ENCODE measurements at places on chromosomes 5 and 9. TPM values are rescaled to one million over a fixed set of nuclear protein-coding genes. Genes with fewer than 3 reads are reported as not detected.
A peak's percentile ranks its signal among the peaks of the same experiment; 100 is the strongest.

The MEGF10 gene
- total RNA-seq = 0.72 TPM

The IRX2 gene
- not detected for total RNA-seq

The LSM11 gene
- 5.9 TPM for total RNA-seq

The TMEM171 gene
- total RNA-seq = not detected

The GARIN3 gene
- total RNA-seq = not detected

DNA sequence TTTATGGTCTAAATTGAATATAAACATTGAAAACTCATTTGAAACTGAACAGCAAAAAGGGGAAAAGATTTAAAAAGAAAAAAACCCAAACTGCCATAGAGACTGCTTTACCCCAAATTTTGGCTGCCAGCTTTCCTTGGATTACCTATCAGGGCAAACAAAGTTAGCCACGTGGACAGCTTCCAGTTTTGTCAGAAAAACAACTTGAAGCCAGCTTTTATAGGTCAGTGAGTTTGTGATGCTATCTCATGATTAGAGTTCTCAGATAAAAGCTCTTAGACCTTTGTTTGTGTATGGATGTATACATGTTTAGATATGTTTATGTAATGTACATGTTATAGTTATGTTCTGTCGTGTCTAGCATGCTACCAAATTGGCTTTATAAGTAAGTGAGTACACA, 16.1 kb downstream of the FBP2 start:
- DNase-seq = no peak

- no peak for DNase-seq
Measured at GRCh38 chr5:135034963-135035677, 1.1 kb upstream of the PITX1 start.

DNA sequence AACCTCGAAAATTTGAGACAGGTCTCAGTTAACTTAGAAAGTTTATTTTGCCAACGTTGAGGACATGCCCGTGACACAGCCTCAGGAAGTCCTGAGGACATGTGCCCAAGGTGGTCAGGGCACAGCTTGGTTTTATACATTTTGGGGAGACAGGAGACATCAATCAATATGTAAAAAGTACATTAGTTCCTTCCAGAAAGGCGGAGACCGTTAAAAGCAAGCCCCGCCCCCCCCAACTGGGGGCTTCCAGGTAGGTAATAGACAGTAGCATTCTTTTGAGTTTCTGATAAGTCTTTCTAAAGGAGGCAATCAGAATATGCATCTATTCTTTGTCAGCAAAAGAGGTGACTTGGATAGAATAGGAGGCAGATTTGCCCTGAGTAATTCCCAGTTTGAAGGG, 599 bp upstream of the MOCS2 start:
- DNase-seq = no peak

DNA sequence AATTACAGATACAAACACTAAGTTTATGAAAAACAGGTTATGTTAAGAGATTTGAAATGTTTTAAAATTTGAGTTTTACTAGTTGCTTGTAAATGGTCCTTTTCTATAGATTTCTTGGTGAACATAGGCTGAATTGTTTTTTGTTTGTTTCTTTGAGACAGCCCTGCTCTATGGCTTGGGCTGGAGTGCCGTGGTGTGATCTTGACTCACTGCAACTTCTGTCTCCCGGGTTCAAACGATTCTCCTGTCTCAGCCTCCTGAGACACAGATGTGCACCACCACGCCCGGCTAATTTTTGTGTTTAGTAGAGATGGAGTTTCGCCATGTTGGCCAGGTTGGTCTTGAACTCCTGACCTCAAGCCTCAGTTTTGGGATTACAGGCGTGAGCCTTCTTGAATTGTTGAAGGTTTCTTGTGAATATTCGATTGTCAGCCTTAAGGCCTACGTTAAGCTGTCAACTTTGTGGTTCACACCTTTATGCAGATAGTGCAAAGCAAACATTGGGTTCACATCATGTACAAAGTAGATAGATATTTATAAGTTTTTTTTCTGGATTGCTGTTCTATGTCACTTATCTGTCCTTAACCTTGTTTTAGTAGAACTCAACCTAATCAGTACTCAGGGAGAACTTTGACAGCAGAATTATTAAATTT, 26.2 kb downstream of the UHRF2 start:
- DNase-seq = no peak

GRCh38 chr9:114860187-114860586, 54.3 kb upstream of the TNFSF15 start:
- no peak for DNase-seq

DNA sequence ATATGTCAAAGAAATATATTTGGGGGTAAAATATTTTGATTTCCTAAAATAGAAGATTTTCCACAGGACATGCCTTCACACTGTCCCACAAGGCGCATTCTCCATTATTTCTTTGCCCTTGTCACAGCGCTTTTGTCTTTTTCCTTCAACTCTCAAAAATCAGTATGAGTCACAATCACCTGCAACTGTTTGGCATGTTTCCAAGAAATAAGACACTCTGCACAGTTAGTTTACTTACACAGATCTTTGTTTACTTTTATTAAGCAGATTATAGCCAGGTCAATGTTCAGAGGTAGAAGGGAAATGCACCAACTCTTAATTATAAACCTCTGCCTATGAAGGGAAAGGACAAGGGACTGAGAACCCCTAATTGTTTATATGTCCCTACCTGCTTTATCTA, 9.5 kb downstream of the CEMIP2 start:
- no peak for DNase-seq

GRCh38 chr5:158155067-158155466, 296.1 kb upstream of the CLINT1 start:
- DNase-seq = no peak

DNA sequence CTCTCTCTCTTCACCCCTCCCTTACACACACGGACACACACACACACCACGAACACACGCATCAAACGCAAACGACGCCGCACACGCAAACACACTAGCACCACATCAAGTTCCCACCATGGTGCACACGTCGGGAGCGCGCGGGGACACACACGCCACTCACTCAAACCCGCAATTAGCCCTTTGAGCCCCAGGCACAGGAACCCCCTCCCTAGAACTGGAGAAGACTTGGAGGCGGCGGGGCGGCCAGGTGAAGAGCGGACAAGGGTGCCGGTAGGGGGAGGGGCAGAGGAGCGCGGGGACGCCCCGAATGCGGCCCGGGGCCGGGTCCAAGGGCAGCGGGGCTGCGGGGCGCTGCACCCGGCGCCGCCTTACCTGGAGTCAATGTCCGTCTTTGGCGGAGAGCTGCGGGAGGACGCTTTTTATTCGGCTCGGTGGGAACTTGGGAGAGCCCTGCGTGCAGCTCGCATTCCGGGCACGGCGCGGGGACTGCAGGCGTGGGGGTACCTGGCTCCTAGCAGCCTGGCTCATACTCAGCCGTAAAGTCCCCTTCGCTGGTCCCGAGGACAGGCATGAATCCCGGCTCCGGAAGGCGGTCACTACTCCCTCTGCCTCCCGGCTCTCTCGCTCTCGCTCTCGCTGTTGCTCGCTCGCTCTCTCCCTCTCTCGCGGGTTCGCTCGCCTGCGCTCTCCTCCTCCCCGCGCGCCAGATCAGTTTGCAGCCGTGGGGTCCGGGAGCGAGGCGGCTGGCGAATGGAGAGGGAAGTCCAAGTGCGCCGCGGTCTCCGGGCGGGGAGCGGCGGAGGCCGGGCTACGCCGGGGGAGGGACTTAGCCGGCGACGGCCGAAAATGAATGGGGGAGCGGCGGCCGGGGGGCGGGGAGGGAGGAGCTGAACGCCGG, at the start of gene BRINP1:
BRINP1 (minus strand) TSS at position 755 of the 901 bp plus-strand sequence. CDS start 56,080 bp downstream, outside the sequence.
- peak; percentile 77 for DNase-seq

- no peak for DNase-seq
Measured at GRCh38 chr5:73433982-73434342, 14.6 kb downstream of the FOXD1 start.

DNA sequence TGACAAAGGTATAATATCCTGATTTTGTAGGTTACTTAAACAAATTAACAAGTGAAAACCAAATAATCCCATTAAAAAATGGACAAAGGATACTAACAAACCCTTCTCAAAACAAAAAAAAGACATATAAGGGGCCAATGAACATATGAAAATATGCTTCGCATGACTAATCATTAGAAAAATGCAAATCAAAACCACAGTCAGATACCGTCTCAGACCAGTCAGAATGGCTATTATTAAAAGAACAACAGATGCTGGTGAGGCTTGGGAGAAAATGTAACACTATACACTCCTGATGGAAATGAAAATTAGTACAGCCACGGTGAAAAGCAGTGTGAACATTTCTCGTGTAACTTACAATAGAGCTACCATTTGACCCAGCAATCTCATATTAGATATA, 1542.2 kb upstream of the CDH9 start:
- no peak for DNase-seq

DNA sequence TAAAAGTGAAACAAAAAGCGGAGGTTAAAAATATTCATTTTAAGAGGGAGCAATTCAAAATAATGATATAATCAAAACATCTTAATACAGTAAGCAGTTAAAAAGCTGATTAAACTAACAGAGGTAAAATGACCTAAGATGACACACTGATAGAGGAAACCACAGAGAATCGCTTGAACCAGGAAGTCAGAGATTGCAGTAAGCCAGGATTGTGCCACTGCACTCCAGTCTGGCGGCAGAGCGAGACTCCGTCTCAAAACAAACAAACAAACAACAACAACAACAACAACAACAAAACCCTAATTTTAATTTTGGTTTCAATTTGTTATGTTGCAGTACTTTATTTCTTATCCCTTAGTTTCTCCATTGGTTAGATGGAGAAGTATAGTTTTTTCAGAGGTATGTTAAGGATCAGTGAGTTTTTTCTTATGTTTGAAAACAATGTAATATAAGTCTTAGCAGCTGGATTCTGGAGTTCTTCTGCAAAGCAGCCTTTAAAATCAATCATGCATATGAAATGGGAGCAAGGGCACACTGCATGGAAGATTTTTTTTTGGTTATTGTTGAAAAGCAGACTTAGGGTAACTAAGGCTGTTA, 58.5 kb downstream of the MLANA start:
- no peak for DNase-seq

Measured in aorta (tissue), 5 donors.